ENCODE measurements at places on chromosomes 12 and 14. TPM values are rescaled to one million over a fixed set of nuclear protein-coding genes. Genes with fewer than 3 reads are reported as not detected.

CEP170B gene
- 17.8 TPM for total RNA-seq

GPR84 gene
- not detected for total RNA-seq

CLEC14A gene
- total RNA-seq = 85.9 TPM

NUAK1 gene
- 11.4 TPM for total RNA-seq

OTX2 gene
- not detected for total RNA-seq

RASSF9 gene
- total RNA-seq = 1.6 TPM

SRRM4 gene
- not detected for total RNA-seq

KRT85 gene
- total RNA-seq = not detected

MYH6 gene
- total RNA-seq = not detected

NGB gene
- total RNA-seq = not detected

DPPA3 gene
- total RNA-seq = not detected

RD3L gene
- total RNA-seq = not detected

DCTN2 gene
- total RNA-seq = 126 TPM

HAL gene
- total RNA-seq = not detected

ZNF385A gene
- total RNA-seq = 14.3 TPM

CSRP2 gene
- total RNA-seq = 12.0 TPM
